ENCODE measurements at places on chromosomes 5 and 9.
A peak's percentile ranks its signal among the peaks of the same experiment; 100 is the strongest.

- DNase-seq = peak; percentile 55
Measured at GRCh38 chr9:77752554-77752953, 104.4 kb upstream of the GNA14 start.

GRCh38 chr9:32526041-32526706 is at the start of gene RIGI:
Gene RIGI (minus strand): TSS chr9:32526196. CDS start chr9:32526166, 30 bp downstream.
- peak; percentile 86 for DNase-seq

- no peak for DNase-seq
Measured at GRCh38 chr5:170408226-170408625, 19.1 kb upstream of the KCNMB1 start.

GRCh38 chr5:83025690-83026478 is 51.3 kb downstream of the TMEM167A start:
- no peak for DNase-seq

GRCh38 chr9:121026260-121026691 is 23.8 kb downstream of the C5 start:
- DNase-seq = peak; percentile 3
